ENCODE measurements at places on chromosomes 5 and 9. TPM values are rescaled to one million over a fixed set of nuclear protein-coding genes. Genes with fewer than 3 reads are reported as not detected.

DNA sequence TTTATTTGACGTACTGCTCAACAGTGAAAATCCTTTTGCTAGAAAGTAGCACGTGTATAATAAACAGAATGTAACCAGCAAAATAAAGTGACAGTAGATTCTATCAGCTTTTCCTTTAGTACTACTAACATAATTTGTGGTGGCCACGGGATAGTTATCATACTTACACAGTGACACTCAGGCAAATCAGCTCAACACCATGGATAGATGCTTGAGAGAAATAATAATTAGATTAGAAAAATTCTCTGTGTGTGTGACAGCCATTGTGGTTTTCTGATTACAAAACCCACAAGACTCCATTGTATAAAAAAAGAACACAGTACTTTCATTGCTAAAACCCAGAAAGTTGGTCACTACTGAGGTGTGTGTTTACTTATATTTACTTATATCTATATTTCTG, 101.1 kb downstream of the MUSK start:
- no peaks in the 10 kb centered on the region for H3K27me3 ChIP-seq
- no peaks in the 10 kb centered on the region for H3K36me3 ChIP-seq

DNA sequence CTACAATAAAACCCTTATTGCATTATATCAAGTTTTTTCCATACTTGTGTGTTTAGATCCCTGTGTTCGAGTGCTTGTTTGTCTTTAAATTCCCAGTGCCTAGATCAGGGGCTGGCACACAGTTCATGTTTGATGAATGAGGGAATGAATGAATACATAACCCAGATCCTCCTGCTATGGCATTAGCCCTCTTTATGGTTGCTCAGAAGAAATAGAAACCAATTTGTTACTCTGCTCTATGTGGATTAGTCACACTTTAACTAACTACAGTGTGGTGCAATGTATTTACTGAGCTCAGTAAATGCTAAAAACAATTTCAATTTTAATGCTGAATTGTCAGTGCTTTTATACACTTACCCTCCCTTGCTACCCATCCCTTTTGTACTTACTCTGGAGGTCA, 16.4 kb upstream of the GALNT10 start:
- no peak overlapping the region for H3K4me3 ChIP-seq
- H3K4me1 ChIP-seq: no peaks in the 10 kb centered on the region

The GRAMD2B gene
- 39.1 TPM for polyA plus RNA-seq

DNA sequence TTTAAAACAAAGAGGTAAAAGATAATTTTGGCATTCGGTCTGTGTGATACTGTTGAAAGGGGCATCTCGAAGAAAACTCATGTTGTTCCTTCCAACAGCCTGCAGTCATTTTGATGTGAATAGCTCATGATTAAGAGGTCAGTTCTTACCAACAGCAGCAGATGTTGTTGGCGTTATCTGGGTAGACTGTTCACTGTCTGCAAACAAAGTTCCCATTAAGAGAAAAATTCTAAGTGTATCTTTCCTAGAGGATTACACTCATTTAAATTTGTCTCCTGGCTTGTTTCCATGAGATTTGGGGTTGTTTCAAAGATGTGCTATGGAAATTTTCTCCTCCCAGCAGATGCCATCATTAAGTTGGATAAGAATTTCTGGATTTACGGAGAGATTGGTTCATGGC, 138.2 kb upstream of the RORB start:
- no peak overlapping the region for H3K4me3 ChIP-seq
- H3K36me3 ChIP-seq: no peaks in the 10 kb centered on the region
- H3K4me1 ChIP-seq: no peaks in the 10 kb centered on the region
- H3K27ac ChIP-seq: no peak overlapping the region
- H3K27me3 ChIP-seq: no peaks in the 10 kb centered on the region

DNA sequence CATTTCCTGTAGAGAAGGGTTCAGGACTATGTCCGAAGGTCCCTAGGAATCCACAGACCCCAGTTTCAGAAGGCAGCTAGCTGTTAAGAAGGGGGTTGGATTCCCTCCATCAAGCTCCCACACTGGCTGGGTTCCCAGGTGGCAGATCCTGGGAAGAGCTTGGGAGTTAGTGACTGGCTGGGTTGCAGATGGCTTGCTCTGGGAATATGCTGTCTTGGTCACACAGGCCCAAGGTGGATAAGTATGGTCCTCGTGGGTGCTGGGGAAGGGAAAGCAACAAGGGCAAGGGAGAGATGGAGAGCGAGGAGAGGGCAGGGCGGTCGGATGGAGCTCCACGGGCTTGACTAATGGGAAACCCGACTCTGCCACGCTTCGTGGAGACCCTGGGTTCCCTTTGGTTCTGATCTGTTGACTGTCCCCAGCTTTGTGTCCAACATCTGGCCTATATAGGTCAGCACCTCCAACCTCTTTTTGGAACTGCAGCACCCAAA, 17.4 kb downstream of the SH3PXD2B start:
- no peaks in the 10 kb centered on the region for H3K36me3 ChIP-seq
- no peak overlapping the region for H3K4me3 ChIP-seq
- peaks cover 11% of the 10 kb centered on the region for H3K4me1 ChIP-seq
- H3K27me3 ChIP-seq: no peaks in the 10 kb centered on the region

The KIF24 gene
- 2.1 TPM for polyA plus RNA-seq

DNA sequence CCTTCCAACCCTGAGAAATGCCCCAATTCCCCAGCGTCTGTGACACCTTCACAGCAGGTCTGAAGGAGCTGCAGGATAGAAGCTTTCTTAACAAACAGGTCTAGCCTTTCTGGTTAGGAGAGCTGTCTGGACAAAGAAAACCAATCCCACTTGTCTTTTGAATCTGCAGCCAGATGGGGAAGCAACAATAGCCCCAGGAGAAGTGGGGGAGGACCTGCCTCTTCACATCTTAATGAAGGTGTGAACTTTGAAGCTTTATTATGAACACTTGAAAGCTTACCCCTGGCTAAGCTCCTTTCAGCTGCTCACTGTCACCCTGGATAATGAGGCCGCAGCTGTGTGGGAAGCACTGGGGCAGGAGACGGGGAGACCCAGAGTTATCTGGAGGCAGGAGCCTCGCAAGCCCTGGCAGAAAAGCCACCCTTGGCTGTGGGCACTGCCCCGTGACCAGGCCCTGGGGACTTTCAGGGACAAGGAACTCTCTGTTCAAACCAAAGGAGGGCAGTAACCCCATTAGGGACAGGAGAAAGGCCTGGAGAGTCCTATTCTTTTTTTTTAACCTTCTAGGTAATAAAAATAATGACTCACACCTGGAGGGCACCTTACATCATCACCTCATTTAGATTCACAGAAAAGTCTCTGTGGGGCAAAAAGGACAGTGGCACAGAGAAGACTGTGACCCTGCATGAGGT, 151.8 kb upstream of the RAD23B start:
- DNase-seq: peak; percentile 77
- H3K27ac ChIP-seq: peak overlapping the region; percentile 62
- no peaks in the 10 kb centered on the region for H3K4me1 ChIP-seq
- H3K27me3 ChIP-seq: no peaks in the 10 kb centered on the region
- H3K4me3 ChIP-seq: no peak overlapping the region

DNA sequence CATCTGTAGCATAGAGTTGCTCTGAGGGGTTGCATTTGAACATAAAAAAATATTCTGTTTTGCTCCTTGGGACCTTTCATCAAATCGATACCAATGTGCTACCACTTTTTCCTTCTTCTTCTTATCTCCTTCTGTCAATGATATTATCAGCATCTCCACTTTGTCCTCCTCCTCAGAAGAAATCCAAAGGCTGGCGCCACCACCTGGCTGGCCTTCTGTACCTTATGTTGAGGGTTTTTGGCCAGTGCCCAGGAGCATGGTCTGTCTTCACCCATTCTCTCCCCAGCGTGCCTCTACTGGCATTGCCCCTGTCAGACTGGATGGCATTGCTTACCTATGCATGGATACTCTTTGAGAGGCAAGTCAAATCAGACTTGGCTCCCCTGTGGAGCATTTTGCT, 167.2 kb downstream of the CFAP90 start:
- DNase-seq: no peak
- H3K27me3 ChIP-seq: no peaks in the 10 kb centered on the region
- H3K4me1 ChIP-seq: no peaks in the 10 kb centered on the region
- no peak overlapping the region for H3K27ac ChIP-seq
- H3K4me3 ChIP-seq: no peak overlapping the region

The FBP1 gene
- polyA plus RNA-seq: 207 TPM

- no peak overlapping the region for H3K4me3 ChIP-seq
- no peaks in the 10 kb centered on the region for H3K27me3 ChIP-seq
- no peak overlapping the region for H3K27ac ChIP-seq
- peaks cover 14% of the 10 kb centered on the region for H3K36me3 ChIP-seq
- no peaks in the 10 kb centered on the region for H3K4me1 ChIP-seq
Measured at GRCh38 chr5:95533761-95534160, 21.0 kb downstream of the SKIC3 start.

GRCh38 chr5:157713830-157714595, 17.2 kb upstream of the THG1L start:
- H3K27me3 ChIP-seq: no peaks in the 10 kb centered on the region
- DNase-seq: no peak
- no peak overlapping the region for H3K4me3 ChIP-seq
- no peaks in the 10 kb centered on the region for H3K4me1 ChIP-seq

GRCh38 chr9:87195306-87195705, 248.0 kb upstream of the GAS1 start:
- DNase-seq: no peak
- no peaks in the 10 kb centered on the region for H3K27me3 ChIP-seq
- no peaks in the 10 kb centered on the region for H3K4me1 ChIP-seq
- H3K4me3 ChIP-seq: no peak overlapping the region
- no peak overlapping the region for H3K27ac ChIP-seq
- H3K36me3 ChIP-seq: no peaks in the 10 kb centered on the region

The PALM2AKAP2 gene
- polyA plus RNA-seq: 0.81 TPM

DNA sequence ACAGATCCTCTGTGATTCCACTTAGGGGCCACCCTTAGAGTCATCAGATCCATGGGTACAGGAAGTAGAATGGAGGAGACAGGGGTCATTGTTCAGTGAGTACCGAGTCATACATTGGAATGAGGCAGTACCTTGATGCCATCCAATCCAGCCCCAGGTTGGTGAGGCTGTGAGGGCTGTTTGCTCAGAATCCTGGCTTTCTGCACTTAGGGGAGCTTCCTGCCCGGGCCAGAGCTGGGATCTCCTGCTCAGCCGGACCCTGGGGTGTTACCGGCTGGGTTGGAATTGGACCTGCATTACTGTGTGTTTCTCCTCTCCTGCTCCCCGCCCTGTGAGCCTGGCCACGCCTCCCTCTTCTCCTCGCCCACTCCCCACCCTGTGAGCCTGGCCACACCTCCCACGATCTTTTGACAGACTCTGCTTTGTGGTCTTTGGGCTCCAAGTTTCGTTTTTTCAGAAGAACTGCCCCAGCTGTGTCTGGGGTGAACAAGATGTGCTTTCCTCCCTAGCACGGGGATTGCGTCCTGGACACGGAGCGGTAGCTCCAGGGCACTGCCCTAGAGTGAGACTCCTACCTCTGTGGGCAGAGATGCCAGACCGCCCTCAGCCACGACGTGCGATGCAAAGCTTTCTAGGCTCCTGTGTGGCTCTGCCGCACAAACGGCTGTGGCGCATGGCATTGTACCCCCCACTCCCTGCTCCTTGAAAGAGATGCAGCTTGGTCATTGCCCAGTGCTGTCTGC, 15.4 kb downstream of the TRAF2 start:
- H3K36me3 ChIP-seq: no peaks in the 10 kb centered on the region
- no peaks in the 10 kb centered on the region for H3K27me3 ChIP-seq
- H3K4me1 ChIP-seq: peaks cover 3% of the 10 kb centered on the region
- DNase-seq: peak; percentile 75
- H3K27ac ChIP-seq: peak overlapping the region; percentile 85

- H3K4me3 ChIP-seq: peak overlapping the region; percentile 16
- no peaks in the 10 kb centered on the region for H3K36me3 ChIP-seq
- peak; percentile 89 for DNase-seq
- H3K27me3 ChIP-seq: no peaks in the 10 kb centered on the region
- peak overlapping the region; percentile 96 for H3K27ac ChIP-seq
- peaks cover 69% of the 10 kb centered on the region for H3K4me1 ChIP-seq
Measured at GRCh38 chr9:121736934-121737462, 85.6 kb downstream of the DAB2IP start.

- H3K27ac ChIP-seq: no peak overlapping the region
- no peak overlapping the region for H3K4me3 ChIP-seq
- no peaks in the 10 kb centered on the region for H3K4me1 ChIP-seq
- H3K36me3 ChIP-seq: no peaks in the 10 kb centered on the region
- H3K27me3 ChIP-seq: no peaks in the 10 kb centered on the region
Measured at GRCh38 chr5:170262061-170263045, 29.6 kb downstream of the C5orf58 start.

The PKD2L2 gene
- 0.12 TPM for polyA plus RNA-seq

DNA sequence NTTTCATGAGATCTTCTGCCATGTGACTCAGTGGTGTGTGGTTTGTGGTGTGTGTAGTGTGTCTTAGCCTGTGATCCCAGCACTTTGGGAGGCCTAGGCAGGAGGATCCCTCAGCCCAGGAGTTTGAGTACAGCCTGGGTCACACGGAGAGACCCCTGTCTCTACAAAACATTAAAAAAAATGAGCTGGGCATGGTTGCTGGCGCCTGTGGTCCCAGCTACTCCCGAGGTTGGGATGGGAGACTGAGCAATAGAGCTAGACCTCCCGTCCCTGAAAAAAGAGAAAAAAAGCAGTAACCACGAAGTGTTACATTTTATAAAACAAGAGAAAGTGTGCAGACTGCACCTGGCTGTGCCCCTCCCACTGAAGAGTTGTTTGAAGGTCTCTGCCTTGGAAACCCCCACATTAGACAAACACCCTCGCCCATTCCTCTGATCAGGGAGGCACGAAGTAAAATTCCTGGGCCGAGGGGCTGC, 21.2 kb upstream of the RNU6ATAC start:
- H3K4me3 ChIP-seq: no peak overlapping the region
- H3K27ac ChIP-seq: no peak overlapping the region
- no peak for DNase-seq
- H3K4me1 ChIP-seq: no peaks in the 10 kb centered on the region
- no peaks in the 10 kb centered on the region for H3K36me3 ChIP-seq

DNA sequence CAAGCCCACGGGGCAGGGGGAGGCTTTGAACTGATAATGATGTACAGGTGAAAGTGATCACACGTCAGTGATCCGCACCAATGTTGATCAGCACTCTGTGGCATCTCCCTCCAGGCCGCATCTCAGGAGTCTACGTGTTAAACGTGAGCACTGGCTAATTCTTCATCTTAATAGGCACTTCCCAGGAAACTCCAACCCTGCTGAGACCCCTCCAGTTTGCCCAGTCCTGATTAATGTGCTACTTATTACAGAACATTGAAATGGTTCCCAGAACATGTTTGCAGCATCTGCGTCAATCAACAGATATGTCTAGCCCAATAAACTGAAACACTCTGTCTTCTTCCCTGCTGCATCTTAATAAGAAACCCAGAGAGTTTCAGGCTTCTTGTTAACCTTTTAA, 298.4 kb downstream of the DEPDC1B start:
- no peak overlapping the region for H3K27ac ChIP-seq

DNA sequence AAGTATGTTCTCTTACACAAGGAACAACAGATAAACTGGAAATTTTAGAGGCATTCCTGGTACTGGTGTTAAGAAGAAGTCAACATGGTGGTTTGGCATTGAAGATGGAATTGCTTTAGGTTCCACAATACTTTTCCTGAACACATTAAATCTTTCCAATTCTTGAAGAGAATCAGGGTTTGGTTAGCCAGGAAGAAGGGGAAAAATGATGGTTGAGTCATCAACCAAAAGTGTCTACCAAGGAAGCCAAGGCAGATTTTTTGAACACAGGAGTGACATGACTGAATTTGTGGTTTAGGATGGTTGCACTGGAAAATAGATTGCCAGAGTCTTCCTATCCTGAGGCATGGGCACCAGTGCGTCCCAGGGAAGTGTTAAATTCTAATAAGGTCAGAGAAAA, 433.4 kb downstream of the TMEM38B start:
- H3K36me3 ChIP-seq: no peaks in the 10 kb centered on the region
- H3K27me3 ChIP-seq: no peaks in the 10 kb centered on the region
- DNase-seq: no peak
- H3K4me1 ChIP-seq: no peaks in the 10 kb centered on the region

The HTR4 gene
- 1.6 TPM for polyA plus RNA-seq

The ARHGEF37 gene
- polyA plus RNA-seq: 2.8 TPM

The NUTM2G gene
- polyA plus RNA-seq: not detected
